A549 (cell line): ENCODE measurements at places on chromosomes 7 and 10. TPM values are rescaled to one million over a fixed set of nuclear protein-coding genes. Genes with fewer than 3 reads are reported as not detected.

MYL10 gene
- not detected in 3 replicates for polyA plus RNA-seq

METTL27 gene
- 4.9 to 5.8 TPM (median 5.3 TPM) in 3 replicates for polyA plus RNA-seq

ZNF92 gene
- polyA plus RNA-seq = 5.9 to 6.9 TPM (median 6.6 TPM) in 3 replicates

MICALL2 gene
- polyA plus RNA-seq = 18.0 to 20.6 TPM (median 19.1 TPM) in 3 replicates

PAOX gene
- 1.8 to 2.8 TPM (median 2.3 TPM) in 3 replicates for polyA plus RNA-seq

ADAMTS14 gene
- polyA plus RNA-seq = 0.03 to 0.05 TPM (median 0.04 TPM) in 3 replicates

COL1A2 gene
- not detected in 3 replicates for polyA plus RNA-seq

GRCh38 chr10:154348-154747 lies 19.1 kb downstream of the ZMYND11 start:
- no peak for DNase-seq

DNA sequence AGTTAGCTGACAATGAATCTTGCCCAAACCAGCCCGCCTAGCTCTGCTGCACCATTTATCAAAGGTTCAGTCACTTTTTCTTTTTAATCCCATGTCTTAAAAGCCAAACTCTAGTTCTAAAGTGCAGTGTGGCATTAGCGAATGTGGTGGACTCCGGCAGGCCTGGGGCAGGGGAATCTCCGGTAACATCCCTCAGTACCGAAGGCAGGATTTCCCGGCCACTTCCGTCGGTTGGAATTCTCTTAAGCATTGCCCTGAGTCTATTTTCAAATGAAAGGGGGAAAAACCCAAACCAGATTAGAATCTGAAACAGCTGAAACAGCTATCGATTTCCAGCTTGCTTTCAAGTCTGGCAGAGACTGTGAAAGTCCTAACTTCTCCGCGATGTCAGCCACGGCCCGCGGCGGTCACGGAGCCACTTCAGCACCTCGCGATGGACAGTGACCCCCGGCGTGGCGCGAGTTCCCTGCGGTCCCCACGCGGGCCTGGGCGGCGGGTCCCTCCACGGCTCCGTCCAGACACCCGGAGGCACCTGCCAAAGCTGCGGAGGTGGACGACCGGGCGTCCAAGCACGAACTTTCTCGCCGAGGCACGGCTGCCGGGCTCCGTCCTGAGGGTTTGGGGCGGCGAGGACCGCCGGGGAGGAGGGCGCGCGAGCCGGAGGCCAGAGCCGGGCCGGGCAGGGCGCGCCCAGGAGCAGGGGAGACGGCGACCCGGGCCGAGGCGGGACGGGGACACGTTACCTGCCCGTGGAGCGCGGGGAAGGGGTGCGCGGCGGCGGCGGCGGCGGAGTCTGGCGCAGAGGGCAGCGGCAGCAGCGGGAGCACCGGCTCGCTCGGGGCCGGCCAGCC lies 745 bp downstream of the TCERG1L start:
- no peak for DNase-seq

DNA sequence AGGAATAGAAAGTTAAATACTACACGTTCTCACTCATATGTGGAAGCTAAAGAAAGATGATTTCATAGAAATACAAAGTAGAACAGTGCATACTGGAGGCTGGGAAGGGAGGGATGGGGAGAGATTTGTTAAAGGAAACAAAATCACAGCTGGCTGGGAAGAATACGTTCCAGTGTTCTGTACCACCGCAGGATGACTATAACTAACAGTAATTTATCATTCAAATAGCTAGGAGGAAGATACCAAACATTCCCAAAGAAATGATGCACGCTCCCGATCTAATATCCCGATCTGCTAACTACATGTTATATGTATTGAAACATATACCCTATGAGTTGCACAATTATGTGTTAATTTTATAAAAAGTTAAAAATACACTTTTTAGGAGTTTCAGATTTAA lies 162.3 kb downstream of the ZMYND11 start:
- no peak for DNase-seq

DNA sequence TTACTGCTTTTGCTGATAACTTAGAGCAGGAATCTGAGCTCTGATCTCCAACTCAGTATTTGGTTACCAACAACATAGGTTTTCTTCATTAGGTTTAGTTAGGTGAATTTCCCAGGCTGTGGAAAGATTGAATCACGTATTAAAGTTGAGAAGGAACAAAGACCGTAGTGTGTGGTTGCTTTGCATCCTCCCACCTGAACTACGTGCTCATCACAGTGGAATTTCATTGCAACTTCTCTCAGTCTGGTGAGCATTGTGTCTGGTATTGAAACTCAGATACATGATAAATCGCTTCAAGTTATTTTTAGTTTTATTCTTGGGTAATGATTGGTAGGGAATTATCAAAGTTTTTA lies 139.4 kb upstream of the AKR1E2 start:
- DNase-seq = peak; percentile 77

DNA sequence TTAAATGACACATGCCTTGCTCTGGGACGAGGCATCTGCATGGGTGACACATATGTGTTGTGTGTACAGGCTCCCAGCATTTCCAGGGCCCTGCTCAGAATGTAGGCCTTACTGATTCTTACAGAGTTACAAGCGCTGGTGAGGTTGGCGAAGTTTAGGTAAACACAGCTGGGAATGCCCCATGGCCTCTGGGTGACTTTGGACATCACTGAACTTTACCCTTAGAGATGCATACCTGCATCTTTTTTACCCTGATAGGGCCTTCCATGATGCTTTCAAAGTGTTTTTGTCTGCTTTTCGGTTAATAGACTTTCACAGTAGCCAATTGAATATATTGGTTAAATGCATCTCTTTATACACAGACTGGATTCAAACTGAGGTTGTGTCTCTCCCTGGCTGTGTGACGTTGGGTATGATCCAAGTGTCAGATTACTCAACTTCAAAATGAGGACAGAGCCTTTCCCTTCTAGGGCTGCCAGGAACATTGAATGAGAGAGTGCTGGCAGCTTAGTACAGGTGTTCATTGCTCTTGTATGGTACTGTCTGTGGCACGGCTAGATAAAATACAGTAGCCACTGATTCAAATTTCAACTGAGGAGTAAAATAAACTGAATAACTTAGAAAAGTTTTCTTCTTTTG lies 29.5 kb downstream of the EGFR start:
- DNase-seq = peak; percentile 47

GRCh38 chr10:121822180-121822579 lies 105.7 kb downstream of the ATE1 start:
- no peak for DNase-seq

GRCh38 chr10:50314169-50315071 lies 63.1 kb upstream of the ASAH2 start:
- no peak for DNase-seq

- DNase-seq = no peak
These were observed 112.1 kb downstream of the FAM53B start for GRCh38 chr10:124632064-124632531.

GRCh38 chr10:131925716-131926115 lies 24.9 kb downstream of the PPP2R2D start:
- no peak for DNase-seq

GRCh38 chr7:55088107-55088506 lies 69.3 kb downstream of the EGFR start:
- DNase-seq = no peak

GRCh38 chr7:129189661-129190310 lies 1.4 kb downstream of the SMO start:
- DNase-seq = no peak

GRCh38 chr7:73901231-73901822 lies 40.4 kb downstream of the TMEM270 start:
- no peak for DNase-seq

DNA sequence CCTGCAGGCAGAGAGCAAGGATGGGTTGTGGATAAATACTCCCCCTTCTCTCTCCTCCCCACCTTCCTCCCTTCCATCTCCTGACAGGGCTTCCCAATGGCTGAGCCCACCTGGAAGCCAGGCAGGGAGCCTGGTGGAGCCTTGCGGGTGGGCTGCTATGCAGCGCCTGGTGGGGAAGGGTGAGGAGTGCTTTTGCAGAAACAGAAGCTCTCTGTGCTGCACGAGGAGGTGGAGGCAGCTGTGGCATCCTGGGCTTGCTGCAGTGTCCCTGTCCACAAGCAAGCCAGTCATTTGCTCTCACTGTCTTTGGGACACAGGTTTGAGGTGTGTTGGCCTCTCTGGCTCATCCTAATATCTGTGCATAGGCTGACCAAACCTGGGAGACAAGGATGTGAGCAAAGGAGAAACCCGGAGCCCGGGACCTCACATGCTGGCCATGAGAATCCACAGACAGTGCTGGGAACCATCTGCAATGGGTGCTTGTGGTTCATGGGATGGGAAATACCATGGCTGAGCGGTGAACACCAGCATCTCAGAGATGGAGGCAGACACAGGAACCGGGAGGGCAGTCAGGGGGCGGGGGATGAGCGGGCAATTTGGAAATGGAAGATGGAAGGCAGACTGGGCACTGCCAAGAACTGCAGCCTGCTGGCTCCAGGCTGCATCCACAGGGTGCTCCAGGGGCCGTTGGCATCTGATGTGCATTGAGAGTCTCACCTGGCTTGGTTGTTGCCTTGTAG lies 364.2 kb downstream of the GLRX3 start:
- no peak for DNase-seq

DNA sequence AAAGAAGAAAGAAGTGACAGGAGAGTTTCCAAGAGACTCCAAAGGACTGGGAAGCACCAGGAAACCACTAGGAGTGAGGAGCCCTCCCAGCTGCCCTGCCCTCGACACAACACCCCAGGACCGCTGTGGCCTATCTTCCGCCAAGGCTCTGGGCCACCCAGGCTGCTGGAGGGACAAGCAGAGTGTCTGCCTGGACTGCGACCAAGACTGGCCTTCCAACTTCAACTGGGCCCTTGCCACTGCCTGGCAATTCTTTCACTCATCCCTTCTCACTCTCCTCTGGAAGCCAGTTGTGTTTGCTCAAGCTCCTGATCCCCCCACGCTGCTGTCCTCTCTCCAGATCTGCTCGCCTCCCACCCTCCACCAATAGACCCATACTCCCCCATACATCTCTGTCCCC lies 10.2 kb downstream of the KIAA1549 start:
- DNase-seq = no peak

DNA sequence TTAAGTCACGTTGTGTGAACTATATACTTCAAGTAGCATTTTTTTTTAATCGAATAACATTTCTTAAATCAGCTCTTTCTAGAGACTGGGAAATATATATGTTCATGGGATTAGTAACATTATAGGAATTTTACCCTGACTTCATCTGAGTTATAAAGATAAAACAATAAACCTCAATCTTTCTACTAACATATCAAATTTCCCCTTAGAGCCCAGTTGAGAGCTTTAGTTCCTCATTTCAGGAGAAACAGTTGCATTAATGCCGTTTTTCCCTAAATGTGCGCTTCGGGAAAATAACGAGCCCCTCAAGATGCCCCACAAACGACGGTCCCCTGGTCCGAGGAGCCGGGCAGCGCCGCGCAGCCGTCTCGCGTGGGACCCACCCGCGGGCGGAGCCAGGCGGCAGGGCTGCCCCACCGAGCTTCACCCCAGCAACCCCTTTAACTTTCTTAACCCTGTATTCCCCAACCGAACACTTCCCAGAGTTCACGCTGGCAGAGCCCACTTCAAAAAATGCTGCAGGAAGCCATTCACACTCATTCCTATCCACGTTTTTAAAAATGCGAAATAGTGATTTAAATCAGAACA lies 152.5 kb upstream of the YAE1 start:
- no peak for DNase-seq

DNA sequence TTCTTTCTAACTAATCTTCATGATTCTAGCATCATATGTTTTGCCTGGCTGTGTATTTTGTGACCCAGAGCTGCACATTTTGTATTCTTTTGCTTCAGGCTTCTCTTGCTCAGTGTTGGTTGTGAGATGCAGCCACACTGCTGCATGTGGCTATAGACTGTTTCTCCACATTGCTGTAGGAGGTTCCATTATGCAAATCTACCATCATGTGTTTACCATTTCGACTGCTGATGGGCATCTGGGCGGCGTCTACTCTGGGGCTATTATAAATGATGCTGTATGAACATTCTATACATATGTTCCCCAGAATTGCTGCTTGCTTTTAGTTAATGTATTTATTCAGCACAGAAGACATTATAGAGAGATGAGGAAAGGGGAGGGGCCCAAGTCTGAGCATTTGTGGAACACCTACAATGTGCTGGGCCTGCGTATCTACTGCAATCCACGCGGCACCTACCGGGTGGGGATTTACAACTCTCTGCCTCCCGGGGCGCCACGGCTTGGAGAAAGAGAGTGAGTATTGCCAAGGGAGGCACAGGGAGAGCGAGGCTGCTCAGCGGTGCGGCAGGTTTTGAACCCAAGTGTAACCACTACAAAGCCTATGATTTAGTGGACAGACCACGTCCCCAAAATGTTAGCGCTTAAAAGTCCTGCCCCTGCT lies 172.5 kb downstream of the PRKAG2 start:
- no peak for DNase-seq

- no peak for DNase-seq
These were observed 2.7 kb upstream of the USP54 start for GRCh38 chr10:73593812-73594211.

- peak; percentile 38 for DNase-seq
These were observed 879 bp downstream of the NUDT5 start for GRCh38 chr10:12194752-12195271.

DNA sequence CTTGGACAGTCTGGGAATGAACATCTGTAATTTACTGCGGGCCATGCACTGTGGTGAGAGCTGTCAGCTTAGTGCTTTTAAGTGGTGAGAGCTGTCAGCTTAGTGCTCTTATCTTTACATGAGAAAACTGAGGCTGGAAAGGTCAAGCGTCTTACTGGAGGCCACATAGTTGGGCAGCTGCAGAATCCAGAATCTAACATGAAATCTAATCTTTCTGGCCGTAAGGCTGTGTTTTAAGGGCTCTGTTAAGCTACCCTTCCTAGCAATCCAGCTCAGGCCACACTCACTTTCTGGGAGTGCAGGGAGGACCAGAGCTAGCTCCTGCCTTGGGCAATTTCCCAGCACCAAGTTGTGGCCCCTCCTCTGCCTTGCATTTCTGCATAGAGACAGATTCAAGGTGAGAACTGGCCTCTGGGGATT lies 70.2 kb downstream of the SORCS3 start:
- DNase-seq = no peak

- no peak for DNase-seq
These were observed 641 bp upstream of the ASB13 start for GRCh38 chr10:5666841-5667630.

DNA sequence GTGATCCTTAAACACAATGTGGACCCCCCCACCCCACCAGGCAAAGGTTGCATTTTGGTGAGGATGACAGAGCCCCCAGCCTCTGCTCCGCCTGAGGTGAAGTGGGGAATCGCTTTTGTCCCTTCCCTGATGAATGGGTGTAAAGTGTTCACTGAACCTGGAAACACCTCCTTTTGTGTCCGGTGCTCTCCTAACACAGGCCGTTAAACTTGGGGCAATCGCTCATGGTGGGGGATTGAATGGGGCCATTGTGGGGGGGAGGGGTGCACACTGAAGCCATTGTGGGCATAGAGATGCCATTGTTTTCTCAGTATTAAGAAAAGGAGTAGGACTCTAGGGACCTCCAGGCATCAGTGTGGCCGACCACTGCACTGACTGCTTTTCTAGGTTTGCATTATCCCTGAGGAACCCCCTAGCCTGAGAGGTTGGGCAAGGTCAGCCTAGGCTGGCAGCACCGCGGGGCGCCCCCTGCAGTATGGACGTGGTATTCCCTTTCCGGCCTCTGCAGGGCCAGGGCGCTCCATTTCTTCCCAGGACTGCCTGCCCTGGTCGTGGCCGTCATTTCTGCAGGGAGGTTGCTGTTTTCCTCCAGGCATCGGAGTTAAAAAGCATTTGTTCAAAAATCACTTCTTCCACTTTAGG lies 158.3 kb downstream of the TCF7L2 start:
- no peak for DNase-seq

- DNase-seq = peak; percentile 33
These were observed 12.2 kb downstream of the TRPV6 start for GRCh38 chr7:142873281-142873784.

GRCh38 chr10:77932016-77932715 lies 5.6 kb upstream of the DLG5 start:
- DNase-seq = no peak
